Smooth muscle cell of trachea (primary cell): ENCODE measurements at places on chromosomes 4 and X. TPM values are rescaled to one million over a fixed set of nuclear protein-coding genes. Genes with fewer than 3 reads are reported as not detected.

Gene GIMD1
- total RNA-seq = not detected in 2 replicates

Gene KLHL5
- total RNA-seq = 55.9 and 83.2 TPM in 2 replicates

Gene FRMD7
- total RNA-seq = under 0.01 TPM in 1 of 2 replicates, not detected in the other

Gene GLRB
- 11.8 and 13.1 TPM in 2 replicates for total RNA-seq

Gene STK32B
- 0.50 and 0.73 TPM in 2 replicates for total RNA-seq

Gene MTMR8
- 1.2 and 1.3 TPM in 2 replicates for total RNA-seq

Gene CSAG2
- not detected in 2 replicates for total RNA-seq

Gene TCEAL6
- total RNA-seq = not detected in 2 replicates

Gene MID1
- total RNA-seq = 27.9 and 36.4 TPM in 2 replicates

Gene HERC5
- total RNA-seq = 1.7 and 6.0 TPM in 2 replicates

Gene PCDH10
- total RNA-seq = 0.83 and 1.6 TPM in 2 replicates

Gene SHOX
- total RNA-seq = not detected in 2 replicates

Gene TRIM2
- 90.9 and 127 TPM in 2 replicates for total RNA-seq

Gene RPA4
- total RNA-seq = 0.66 and 2.2 TPM in 2 replicates

Gene MTNR1A
- not detected in 2 replicates for total RNA-seq

Gene SLC30A9
- total RNA-seq = 59.2 and 95.3 TPM in 2 replicates

Gene RPS6KA3
- total RNA-seq = 43.0 and 89.3 TPM in 2 replicates

Gene HPGD
- 0.33 and 0.44 TPM in 2 replicates for total RNA-seq

Gene OTUD6A
- total RNA-seq = not detected in 2 replicates

Gene ETDA
- not detected in 2 replicates for total RNA-seq

Gene GABRQ
- under 0.01 and 0.17 TPM in 2 replicates for total RNA-seq

Gene ARHGAP36
- total RNA-seq = not detected in 2 replicates

Gene SCML2
- total RNA-seq = 1.7 TPM in 2 replicates

Gene SSX5
- total RNA-seq = not detected in 2 replicates

Gene MAGEB4
- total RNA-seq = not detected in 2 replicates

Gene SLC38A5
- total RNA-seq = 56.4 and 78.2 TPM in 2 replicates

Gene DIAPH2
- 20.3 and 25.6 TPM in 2 replicates for total RNA-seq

Gene ZC4H2
- total RNA-seq = 5.8 and 7.1 TPM in 2 replicates

Gene RS1
- not detected in 2 replicates for total RNA-seq

Gene PPEF2
- not detected in 2 replicates for total RNA-seq

Gene REELD1
- total RNA-seq = not detected in 2 replicates

Gene CXCL8
- 0.58 and 6.3 TPM in 2 replicates for total RNA-seq

Gene PRRG3
- total RNA-seq = 0.87 and 4.6 TPM in 2 replicates

Gene DUSP9
- total RNA-seq = under 0.01 TPM in 1 of 2 replicates, not detected in the other

Gene TMEM187
- 6.8 and 10.9 TPM in 2 replicates for total RNA-seq

Gene PABPC1L2B
- total RNA-seq = not detected in 2 replicates

Gene FGF2
- total RNA-seq = 30.8 and 53.3 TPM in 2 replicates

Gene TMPRSS11A
- total RNA-seq = not detected in 2 replicates

Gene PRRG1
- total RNA-seq = 13.1 and 14.1 TPM in 2 replicates

Gene ZAR1
- total RNA-seq = not detected in 2 replicates

Gene PNPLA4
- 12.7 and 16.0 TPM in 2 replicates for total RNA-seq

Gene CYSLTR1
- 0.29 and 0.33 TPM in 2 replicates for total RNA-seq

Gene NPY1R
- total RNA-seq = not detected in 2 replicates

Gene SEPTIN11
- total RNA-seq = 404 and 546 TPM in 2 replicates

Gene GAB3
- 6.5 and 7.3 TPM in 2 replicates for total RNA-seq

Gene SYTL5
- 1.0 and 2.8 TPM in 2 replicates for total RNA-seq

Gene NSG1
- 0.58 and 1.5 TPM in 2 replicates for total RNA-seq

Gene SPRY1
- 9.5 and 16.5 TPM in 2 replicates for total RNA-seq

Gene HOPX
- 2.8 and 12.9 TPM in 2 replicates for total RNA-seq

Gene NDST3
- total RNA-seq = not detected in 2 replicates

Gene MAGEA2
- total RNA-seq = not detected in 2 replicates

Gene RHOXF1
- total RNA-seq = not detected in 2 replicates

Gene PSAPL1
- total RNA-seq = not detected in 2 replicates
